ENCODE measurements at places on chromosomes 1 and 21. TPM values are rescaled to one million over a fixed set of nuclear protein-coding genes. Genes with fewer than 3 reads are reported as not detected.

DNA sequence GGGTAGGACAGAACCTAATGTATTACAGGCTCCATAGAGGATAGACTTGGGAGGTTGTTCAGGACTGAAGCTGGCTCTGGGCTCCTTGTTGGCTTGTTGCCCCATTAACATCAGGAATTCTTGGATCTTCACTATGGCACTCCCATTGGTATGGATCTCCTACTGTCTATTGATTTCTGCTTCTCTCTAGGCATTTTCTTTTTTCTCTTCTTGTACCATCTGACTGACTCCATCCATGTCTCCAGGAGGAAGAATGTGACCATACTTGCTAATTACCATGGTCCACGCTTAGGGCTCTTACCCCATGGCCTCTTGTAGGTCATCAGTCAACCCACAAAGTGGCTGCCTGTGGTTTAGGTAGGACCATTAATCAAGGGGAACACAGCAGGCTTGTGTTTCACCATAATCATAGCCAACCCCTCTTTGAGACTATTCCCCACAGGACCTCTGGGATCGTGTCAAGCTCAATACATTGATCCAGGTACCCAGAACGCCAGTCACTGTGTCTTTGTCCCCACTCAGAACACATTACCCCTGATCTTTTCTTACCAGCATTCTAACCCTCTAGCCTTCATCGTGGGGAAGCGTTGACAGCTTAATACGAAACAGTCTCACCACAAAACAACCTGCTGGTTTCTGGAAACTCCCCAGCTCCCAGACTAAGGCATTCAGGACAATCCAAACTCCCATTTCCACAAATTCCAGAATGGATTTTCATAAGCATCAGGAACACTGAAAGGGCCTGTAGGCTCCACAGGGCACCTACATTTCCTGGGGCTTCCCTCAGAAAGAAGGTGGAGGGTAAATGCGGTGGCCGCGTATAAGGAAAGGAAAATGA, 97.1 kb downstream of the ETS2 start:
- DNase-seq, result peak; percentile 47

DNA sequence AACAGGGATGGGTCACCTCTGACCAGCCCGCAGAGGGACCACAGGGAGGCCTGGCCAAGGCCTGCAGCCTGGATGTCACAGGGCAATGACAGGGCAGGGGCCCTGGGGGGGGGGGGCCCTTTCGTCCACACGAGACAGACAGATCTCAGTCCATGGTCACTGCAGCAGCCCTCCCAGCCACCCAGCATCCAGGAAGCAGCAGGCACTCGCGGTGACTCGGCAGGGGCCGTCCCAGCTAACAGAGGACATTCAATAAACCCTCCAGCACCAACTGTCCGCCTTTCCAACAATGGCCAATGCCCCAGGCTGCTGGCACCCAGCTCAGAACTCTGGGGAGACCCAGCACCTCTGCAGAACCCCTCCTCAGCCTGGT, 32.9 kb downstream of the MEGF6 start:
- DNase-seq, result no peak

GRCh38 chr21:40215941-40216340, 348.7 kb downstream of the PCP4 start:
- peak; percentile 85 for DNase-seq

DNA sequence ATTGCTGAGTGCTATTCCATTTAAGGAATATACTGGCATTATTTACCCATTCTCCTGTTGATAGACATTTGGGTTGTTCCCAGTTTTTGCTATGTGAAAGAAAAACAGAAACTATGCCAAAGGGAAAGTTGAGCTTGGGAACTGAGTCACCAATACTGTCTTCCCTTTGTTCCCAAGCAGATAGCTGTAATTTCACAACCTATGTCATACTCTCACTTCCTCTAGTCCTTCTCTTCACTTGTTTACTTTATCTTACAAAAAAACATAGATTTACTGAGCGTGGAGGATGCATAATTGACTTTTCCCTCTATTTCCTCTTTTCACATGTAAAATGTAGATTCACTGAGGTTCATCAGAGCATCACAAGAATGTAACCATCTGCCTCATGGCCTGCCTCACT, 32.4 kb upstream of the PGBD5 start:
- peak; percentile 90 for DNase-seq

DNA sequence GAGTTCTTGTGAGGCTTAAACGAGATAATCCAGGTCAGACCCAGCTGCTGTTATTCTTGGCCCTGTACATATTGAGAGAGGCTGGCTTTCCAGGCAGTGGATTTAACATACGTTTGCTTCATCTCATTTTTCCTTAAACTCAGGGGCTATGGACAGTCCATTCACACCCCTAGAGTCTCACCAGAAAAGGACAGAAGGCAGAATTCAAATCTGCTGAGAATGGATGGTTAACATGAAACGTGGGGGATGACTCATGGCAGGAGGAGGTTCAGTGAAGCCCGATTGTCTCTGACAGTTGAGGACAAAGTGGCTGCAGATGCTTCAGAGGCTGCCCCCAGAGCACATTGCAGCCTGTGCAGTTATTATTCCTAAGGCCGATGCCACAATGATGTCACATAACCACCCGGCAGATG, 39.5 kb downstream of the TGFB2 start:
- DNase-seq, result no peak

DNA sequence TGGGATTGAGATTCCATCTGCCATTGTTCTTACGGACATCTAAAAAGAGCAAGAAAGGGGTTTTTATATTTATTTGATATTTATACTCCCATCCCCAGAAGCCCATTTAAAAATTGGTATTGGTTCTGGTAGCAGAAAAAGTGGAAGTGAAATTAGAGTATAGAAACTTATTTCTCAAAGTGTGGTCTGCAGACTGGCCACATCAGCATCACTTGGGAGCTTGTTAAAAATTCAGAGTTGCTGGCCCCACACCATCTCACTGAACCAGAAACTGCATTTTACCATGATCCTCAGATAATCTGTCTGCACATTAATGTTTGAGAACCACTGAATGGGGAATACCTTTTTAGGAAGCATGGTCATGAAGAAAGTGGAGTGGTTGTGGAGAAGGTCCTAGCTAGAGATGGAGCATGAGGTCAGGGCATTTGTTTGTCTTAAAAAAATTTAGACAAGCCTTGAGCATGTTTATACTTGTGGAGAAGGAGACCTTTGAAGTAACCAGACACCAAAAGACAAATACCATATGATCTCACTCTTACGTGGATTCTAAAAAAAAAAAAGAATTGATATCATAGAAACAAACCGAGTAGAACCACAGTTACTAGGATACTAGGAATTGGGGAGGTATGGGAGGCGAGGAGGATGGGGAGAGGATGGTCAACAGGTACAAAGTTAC, 116.3 kb downstream of the ST6GALNAC3 start:
- DNase-seq, result peak; percentile 44

DNA sequence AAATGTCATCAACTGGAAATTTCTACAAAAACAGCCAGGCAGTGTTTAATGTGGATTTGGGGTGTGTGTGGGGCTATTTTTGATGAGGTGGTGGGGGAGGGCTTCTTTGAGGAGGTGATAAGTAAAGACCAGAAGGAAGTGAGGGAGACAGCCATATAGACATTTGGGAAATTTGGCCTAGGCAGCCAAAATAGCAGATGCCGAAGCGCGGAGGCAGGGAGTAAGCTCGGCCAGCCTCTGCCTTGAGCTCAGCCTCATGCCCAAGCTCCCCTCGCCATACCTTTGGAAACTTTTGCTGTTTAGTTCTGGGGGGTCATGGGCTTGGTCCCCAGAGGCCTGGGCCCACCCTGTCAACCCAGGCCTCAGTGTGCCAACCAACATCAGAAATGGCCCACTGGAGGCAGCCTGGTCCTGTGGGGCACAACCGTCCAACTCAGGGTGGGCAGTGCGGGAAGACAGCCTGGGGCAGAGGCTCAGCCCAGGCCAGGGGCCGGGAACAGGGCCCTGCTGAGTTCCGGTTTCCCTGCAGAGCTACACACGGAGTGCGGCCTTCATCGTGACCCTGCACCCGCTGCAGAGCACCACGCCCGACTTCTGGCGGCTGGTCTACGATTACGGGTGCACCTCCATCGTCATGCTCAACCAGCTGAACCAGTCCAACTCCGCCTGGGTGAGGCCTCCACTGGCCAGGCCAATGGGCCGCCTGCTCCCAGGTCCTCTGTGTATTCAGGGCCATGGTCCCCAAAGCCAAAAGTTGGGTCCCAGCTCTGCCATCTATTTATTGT, 84.0 kb downstream of the PTPRU start:
- no peak for DNase-seq

GRCh38 chr1:203076031-203076511, 9.7 kb downstream of the MYOG start:
- no peak for DNase-seq

GRCh38 chr1:114167226-114167625, 13.6 kb upstream of the SYT6 start:
- no peak for DNase-seq

DNA sequence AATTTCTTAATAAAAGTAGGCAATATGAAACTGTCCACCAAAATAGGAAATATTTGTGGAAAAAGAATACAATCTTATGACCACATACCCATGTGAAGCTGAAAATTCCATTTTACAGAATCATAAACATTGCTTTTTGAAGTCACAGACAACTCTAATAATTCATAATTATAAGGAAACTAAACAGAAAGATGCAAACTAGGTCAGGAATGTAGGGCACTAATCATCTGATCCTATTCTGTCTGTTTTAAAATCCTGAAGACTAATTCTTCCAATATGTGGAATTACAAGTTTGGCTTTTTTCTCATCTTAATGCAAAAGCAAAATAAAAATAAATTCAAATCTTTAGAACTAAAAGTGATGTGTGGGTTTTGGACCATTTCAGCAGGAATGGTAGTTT, 528.6 kb downstream of the LTN1 start:
- DNase-seq, result no peak

DNA sequence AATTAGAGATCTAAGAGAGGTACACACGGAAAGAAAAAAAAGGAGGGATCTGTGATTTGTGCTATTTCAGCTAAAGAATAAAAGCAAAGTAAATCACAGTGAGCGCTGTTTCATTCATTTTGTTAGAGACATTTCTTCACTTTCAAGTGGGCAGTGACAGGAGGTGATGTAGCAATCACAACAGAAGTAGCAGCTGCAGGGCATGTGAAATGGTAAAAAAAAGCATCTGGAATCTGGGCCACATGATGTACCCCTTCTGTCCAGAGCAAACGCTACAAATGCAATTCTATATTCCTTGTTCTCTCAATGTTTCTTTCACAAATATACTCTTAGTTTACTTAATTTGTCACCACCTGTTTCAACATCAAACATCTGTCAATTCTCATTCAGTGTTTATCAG, 786.5 kb downstream of the LRRIQ3 start:
- DNase-seq, result no peak

GRCh38 chr1:64337475-64337874, 132.5 kb upstream of the CACHD1 start:
- DNase-seq, result no peak

GRCh38 chr1:214615871-214616270, 12.9 kb downstream of the CENPF start:
- DNase-seq, result no peak

DNA sequence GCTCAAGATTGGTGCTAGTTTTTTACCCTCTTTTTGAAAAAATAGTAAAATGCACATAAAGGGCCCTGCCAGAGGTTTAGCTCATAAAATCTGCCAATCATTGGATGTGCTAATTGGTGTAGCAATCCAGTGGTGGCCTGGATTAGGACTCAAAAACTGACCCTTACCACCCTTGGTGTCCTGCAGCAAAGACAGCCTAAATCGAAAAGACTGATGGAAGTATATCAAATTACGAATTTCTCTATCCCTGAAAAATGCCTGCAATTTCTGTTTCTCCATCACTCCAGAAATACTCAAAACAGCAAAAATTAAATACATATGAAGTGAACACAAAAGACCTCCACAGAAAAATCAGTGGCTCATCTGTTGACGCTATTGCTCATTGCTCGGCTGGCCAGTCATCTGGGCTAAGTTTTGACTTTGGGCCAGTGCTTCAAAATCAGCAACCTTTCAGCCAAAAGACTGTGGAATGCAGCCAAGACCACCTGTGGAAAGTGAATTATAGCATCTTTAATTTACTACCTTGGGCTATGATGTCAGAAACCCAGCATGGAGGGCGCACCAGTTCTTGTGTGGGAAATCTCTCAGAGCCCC, 30.0 kb downstream of the WLS start:
- DNase-seq, result no peak

- DNase-seq, result no peak
Measured at GRCh38 chr1:43505077-43505780, 25.5 kb upstream of the PTPRF start.

The SERTAD4 gene
- 0.26 TPM for total RNA-seq

The RUNX3 gene
- total RNA-seq, result 0.26 TPM

The COL6A1 gene
- 1.9 TPM for total RNA-seq

The GLIS1 gene
- under 0.01 TPM for total RNA-seq

The PDZK1IP1 gene
- 0.26 TPM for total RNA-seq

The CITED4 gene
- total RNA-seq, result 5.0 TPM

The AQP10 gene
- 0.13 TPM for total RNA-seq

All from bronchial epithelial cell (primary cell).